ENCODE measurements at places on chromosomes 2 and 18.

- DNase-seq, result no peak
Measured at GRCh38 chr2:21117688-21118087, 6.1 kb upstream of the TDRD15 start.

DNA sequence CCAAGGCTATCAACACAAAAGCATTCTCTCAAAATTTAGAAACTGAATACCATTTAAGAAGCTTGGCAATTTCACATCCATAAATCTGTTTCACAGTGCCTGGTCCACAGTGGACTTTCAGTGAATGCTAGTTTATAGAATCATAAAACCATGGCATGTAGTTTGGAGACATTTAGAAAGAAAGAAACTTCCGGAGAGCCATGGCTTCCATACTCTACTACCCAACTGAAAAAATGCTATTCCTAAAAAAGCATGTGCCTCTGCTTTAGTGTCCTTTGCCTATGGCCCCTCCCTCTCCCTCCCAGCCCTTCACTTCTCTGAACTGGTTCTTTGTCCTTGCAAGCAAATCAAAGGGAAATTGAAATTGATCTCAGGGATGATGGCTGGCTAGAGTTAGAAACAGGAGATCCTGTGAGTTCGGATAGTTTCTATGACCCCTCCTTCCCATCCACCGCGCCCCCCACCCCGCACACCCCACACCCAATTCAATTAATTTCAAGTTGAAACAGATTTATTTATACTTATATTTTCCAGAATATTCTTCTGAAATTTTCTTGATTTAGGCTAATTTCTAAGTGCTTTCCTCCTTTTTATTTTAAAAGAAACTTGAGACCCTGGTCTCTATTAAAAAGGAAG is 248.3 kb downstream of the TRIB2 start:
- peak; percentile 40 for DNase-seq

DNA sequence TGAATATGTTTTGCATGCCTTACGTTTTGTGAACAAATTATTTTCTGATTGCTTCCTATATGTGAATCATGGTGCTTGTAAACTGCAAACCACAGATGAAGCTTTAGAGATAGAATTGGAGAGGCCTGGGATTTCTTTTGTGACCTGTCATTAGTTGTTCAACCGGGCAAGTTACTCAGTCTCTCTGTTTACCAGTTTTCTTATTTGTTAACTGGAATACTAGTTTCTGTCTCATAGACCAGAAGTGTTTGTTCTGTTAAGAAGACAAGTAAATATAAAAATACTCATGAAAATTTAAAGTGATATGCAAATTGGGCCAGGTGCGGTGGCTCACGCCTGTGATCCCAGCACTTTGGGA is 27.3 kb downstream of the DGKD start:
- DNase-seq, result no peak

- peak; percentile 67 for DNase-seq
Measured at GRCh38 chr2:206275312-206276055, 1.0 kb downstream of the ZDBF2 start.

- DNase-seq, result peak; percentile 78
Measured at GRCh38 chr2:230847883-230848388, 16.8 kb upstream of the ITM2C start.

DNA sequence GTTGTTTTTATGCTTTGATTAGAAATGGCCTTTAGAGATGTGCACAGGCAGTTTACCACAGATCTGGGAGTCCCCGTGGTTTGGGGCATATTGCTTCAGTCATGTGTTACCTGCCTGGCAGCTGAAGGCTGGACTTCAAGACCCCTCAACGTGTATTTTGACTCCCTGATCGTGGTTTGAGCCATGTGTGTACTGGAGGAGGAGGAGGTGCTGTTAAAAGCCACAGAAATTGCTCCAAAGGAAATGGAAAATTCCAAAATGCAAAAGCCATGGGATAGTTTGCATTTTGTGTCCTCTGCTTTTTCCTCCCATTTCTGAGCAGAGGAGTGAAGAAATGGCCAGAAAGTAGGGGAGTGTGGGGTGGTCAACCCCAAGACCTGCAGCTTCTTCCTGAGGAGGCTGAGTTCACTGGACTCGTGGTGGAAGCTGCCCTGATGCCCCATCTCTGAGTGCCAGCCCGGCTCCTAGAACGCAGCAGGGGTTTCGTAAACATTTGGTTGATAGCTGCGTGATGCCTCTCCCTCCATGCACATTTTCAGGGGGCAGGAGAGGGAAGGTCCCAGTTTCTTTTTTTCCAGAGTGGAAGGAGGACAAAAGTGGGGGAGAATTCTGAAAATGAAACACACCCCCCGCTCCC is 45.7 kb downstream of the ITGB1BP1 start:
- peak; percentile 58 for DNase-seq

GRCh38 chr2:2260696-2261268 is 70.3 kb downstream of the MYT1L start:
- peak; percentile 25 for DNase-seq

- no peak for DNase-seq
Measured at GRCh38 chr2:200689115-200689514, 103.3 kb downstream of the AOX1 start.

- no peak for DNase-seq
Measured at GRCh38 chr2:83650898-83651297, 808.2 kb downstream of the SUCLG1 start.

- no peak for DNase-seq
Measured at GRCh38 chr18:79919089-79919488, 32.4 kb downstream of the SLC66A2 start.

GRCh38 chr18:47095810-47096209 is 54.5 kb downstream of the HDHD2 start:
- DNase-seq, result no peak

DNA sequence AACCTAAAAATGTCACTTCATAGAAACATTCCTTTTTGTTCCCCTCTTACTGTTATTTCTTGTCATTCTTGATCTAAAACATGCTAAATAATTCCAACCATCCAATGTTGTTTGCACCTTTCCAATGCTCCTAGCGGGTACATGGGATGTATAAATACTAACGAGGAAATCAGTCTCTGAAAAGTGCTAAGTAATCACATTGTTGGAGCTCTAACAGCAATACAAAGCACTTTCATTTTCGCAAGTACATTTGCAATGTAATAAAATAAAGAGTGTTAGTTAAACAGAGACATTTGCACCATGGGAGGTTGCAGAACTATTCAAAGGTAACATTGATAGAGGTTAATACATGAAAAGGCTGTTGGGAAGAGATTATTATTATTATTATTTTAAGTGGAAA is 286.2 kb upstream of the ACVR2A start:
- no peak for DNase-seq

DNA sequence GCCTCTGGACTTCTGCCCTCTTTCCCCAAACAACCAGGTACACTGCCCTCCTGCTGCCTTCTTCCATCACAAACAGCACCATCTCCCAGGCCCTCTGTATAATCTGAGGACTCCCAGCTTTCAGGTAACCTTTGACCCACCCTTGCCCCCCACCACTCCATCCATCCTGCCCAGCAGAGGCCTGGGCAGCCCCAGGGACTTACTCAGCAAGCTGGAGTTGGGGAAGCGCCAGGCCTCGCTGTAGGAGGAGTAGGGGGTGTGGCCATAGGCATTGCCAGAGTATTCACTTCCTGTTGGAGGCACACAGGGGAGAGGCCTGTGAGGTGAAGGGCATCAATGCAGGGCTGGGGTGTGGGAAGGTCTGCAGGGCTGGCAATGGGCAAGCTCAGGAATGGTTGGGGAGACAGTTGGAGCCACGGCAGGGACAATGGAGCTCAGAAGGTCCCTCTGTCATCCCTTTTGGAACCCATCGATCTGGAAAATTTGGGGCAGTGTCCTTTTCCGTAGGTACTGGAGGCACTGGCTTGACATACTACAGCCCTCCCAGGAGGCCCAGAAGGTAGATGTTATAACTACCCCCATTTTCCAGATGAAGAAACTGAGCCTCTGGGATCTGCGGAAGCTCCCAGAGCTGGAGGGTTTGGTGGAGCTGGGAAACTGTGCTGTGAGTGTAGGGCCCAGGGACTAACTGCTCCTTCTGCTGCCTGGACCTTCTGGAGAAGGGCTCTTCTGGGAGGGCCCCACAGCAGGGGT is 46.3 kb downstream of the PSD4 start:
- DNase-seq, result peak; percentile 80

GRCh38 chr2:235605312-235606003 is 111.6 kb downstream of the AGAP1 start:
- peak; percentile 96 for DNase-seq

- peak; percentile 16 for DNase-seq
Measured at GRCh38 chr2:154455166-154455565, 243.3 kb upstream of the KCNJ3 start.
